ENCODE measurements at places on chromosomes 12 and 14.

GRCh38 chr12:93812626-93813025, 135.5 kb downstream of the CRADD start:
- peak; percentile 39 for DNase-seq

- DNase-seq, result no peak
Measured at GRCh38 chr14:101907619-101908018, 56.8 kb upstream of the DYNC1H1 start.

- DNase-seq, result no peak
Measured at GRCh38 chr14:99863059-99863458, 69.8 kb downstream of the EML1 start.

- no peak for DNase-seq
Measured at GRCh38 chr12:38161123-38162000, 155.2 kb upstream of the ALG10B start.

DNA sequence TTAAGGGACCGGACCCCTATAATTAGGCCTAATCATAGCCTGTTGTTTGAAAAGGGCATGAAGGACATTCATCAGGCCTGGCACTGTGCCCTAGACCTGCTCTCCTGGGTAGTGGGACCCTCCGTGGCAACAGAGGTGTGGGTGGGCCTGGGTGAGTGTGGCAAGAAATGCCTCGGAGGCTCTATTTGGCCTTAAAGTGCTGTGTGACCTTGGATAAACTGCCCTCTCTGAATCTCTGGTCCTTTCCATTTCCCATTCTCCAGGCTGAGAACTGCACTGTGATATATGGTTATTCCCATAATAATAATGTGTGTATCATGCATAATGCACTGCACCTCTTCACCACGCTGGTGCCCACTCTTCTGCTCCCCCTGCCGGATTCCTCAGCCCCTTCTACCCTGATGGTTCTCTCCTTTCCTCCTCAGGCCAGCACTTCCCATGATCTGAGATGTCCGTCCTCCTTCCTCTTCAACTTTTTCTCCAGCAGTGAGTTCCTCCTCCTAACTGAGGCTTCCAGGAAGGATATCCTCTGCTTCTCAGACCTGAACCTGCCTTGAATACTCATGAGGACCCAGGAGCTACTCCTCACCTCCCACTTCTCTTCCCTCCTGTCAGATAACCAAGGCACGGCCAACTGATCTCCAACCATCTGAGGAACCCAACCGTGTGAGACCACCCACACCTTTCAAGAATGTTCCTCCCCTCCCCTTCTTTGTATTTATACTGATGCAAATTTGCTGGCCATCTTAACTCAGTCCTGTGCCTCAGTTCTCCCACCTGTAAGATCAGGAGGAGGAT, 111.0 kb upstream of the PZP start:
- no peak for DNase-seq

- DNase-seq, result peak; percentile 44
Measured at GRCh38 chr14:71248194-71248593, 340.9 kb downstream of the PCNX1 start.

- no peak for DNase-seq
Measured at GRCh38 chr14:24518851-24519250, 10.8 kb upstream of the CMA1 start.

GRCh38 chr14:76138758-76139723, 12.7 kb upstream of the GPATCH2L start:
- DNase-seq, result peak; percentile 44

GRCh38 chr14:59849411-59850130, 21.0 kb downstream of the RTN1 start:
- DNase-seq, result no peak

DNA sequence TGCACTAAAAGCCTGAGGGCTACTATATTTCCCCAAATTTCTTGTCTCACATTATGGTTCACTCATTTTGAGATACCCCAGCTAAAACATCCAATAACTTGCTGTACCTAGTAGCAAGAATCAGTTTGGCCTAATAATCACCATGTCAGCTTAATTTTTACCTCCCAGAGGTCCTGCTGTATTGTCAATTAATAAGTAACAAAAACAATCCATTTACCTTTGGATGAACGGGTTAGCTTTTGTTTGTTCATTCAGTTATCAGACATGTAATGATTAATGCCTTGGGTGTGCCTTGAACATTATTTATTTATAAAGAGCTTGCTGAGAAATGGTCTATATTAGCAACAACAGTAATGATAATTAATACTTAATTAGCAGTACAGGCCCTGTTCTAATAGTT, 57.0 kb downstream of the MON2 start:
- DNase-seq, result no peak

- DNase-seq, result no peak
Measured at GRCh38 chr12:108548954-108549521, 11.9 kb downstream of the SART3 start.

GRCh38 chr12:1185460-1186182, 194.6 kb downstream of the ERC1 start:
- DNase-seq, result no peak

- no peak for DNase-seq
Measured at GRCh38 chr12:101330631-101331030, 50.7 kb downstream of the UTP20 start.

DNA sequence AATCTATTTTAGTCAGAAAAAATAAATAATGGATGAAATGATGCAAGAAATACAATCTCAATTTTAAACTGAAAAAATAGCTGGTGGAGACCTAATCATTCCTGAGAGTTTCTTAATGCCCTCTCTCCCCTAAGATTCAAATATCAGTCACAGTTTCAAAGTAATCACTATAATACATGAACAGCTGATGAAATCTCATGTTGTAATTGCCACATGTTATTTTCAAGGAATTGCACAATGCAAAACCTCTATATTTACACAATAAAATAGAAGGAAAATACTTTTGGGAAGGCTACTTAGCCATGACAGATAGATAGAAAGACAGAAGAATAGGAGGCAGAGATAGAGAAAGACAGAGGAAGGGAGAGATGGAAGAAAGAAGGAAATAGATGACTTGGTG, 18.2 kb downstream of the IFNG-AS1 start:
- DNase-seq, result peak; percentile 45

DNA sequence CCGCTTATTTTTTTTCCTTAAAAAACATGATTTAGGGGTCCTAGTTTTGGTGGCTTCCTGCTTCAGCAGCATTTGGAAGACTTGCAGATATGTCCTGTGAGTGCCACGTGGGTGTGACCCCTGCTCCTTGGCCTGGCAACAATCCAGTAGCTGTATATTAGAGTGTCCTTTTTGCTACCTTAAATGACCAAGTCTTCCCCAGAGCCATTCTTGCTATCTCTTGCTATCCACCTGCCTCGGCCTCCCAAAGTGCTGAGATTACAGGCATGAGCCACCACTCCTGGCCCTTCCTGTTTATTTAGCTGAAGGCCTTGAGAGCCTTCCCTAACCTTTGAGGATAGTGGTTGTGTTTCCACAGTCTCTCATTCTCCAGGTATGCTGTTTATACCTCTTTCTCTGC, 17.0 kb downstream of the TPCN1 start:
- no peak for DNase-seq

DNA sequence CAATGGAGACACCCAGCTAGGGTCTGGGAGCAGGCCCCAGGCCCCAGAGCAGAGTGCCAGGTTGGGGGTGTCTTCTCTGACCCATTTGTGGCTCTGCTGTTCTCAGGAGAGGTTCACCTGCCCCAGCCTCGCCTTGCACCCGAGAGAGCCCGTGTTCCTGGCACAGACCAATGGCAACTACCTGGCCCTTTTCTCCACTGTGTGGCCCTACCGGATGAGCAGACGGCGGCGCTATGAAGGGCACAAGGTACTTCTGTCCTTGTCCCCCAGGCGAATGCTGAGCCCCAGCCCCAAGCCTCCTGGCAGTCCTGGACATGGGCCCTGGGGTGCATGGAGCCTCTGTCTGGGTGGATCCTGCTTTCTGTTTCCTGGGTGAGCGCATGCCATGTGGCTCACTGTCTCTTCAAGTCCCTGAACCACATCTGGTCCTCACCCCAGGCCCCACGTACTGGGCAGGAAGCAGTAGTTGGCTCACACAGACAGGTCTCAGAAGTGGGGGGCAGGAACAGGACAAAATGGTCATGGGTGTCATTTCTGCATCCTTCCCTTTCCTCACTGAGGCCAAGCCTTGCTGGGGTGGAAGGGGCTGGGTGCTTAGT, 58.2 kb downstream of the BEGAIN start:
- DNase-seq, result peak; percentile 1

DNA sequence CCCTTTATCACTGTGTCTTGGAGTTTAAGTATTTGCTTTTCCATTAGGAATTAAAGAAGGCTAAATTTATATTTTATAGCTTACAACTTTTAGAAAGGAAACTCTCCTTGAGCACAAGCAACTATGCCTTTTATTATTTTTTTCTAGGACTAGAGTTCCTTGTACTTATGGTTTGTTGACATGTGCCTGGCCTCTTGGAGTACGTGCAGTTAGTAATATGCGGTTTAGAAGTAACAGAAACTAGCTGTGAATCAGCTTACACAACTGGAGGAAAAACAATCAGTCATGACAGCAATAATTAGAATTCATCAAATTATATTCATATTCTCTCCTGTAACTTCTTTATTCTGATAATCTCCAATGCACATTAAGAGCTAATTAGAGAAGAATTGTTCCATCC, 428.7 kb downstream of the AEBP2 start:
- DNase-seq, result no peak

DNA sequence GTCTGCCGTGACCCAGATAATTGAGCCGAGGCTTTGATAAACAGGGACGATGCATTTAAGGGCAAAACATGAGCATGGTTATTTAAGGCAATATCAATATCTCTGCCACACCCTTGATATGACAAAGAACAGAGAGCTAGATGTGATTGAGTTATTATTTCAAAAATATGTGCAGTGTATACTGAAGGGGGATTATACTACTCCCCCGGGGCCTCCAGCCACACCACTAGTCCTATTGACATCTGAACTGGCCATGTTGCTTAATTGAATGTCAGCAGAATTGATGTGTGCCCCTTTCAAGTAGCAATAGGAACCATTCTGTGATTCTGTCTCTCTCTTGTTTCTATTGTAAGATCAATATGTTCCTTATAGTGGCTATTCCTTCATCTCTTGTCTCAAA, 794.8 kb upstream of the SEL1L start:
- no peak for DNase-seq

- DNase-seq, result no peak
Measured at GRCh38 chr14:71592361-71592760, 339.9 kb upstream of the RGS6 start.

DNA sequence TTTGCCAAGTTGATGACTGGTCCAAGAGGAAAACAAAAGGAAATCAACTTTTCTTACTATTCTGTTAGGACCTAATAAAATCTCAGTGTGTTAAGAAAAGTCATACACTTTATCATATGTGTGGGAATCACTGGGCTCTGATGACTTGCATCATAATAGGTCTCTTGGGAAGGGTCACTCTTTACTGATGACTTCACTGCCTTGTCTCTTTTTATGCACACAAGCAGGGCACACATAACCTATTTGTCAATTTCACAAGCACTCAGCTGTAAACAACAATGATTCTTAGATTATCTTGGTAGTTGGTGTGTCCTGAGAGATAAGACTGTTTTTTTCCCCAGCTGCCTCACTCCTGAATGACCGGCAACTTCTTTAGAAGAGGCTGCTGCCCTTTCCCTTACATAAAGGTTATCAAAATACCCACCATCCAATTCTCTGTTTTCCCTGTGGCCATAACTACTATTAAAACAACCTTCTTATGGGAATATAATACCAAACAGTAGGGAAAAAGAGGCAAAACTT, 50.9 kb upstream of the INSM2 start:
- DNase-seq, result no peak

GRCh38 chr12:49068879-49069506, 786 bp downstream of the RHEBL1 start:
- no peak for DNase-seq

- DNase-seq, result no peak
Measured at GRCh38 chr14:20798932-20799331, 3.7 kb downstream of the RNASE1 start.

DNA sequence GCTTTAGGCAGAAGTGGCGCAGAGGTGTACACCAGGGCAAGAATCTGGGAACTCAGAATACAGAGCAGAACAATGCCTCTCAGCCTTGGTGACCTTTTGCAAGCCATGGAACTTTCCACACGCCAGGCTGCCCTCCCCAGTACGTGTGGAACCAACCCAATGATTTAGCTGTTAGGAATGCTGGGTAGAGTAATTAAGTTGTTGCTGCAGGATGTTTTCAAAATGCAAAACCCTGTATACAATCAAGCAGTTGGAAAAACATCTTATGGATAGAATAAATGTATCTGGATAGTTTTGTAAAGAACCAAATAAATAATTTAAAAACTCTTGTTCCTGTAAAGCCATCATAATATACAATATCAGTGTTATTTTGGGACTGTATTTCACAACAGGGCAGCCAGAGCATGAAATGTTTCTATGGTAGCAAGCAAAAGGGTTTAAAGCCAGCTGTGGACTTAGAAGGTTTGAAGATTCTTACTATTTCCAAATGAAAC, 19.4 kb downstream of the PPP1R36 start:
- peak; percentile 86 for DNase-seq

All from GM03348 (cell line).